ENCODE measurements at places on chromosomes 12 and 14. TPM values are rescaled to one million over a fixed set of nuclear protein-coding genes. Genes with fewer than 3 reads are reported as not detected.

- H3K4me1 ChIP-seq, result peaks cover 47% of the 10 kb centered on the region
- H3K27ac ChIP-seq, result peak within 1 kb of the TSS; percentile 89
- DNase-seq, result no peak
These were observed at the start of gene SLC48A1 for GRCh38 chr12:47773062-47773857. TSS of gene SLC48A1 (plus strand) at chr12:47773238. CDS start at chr12:47773305, 67 bp downstream.

- DNase-seq, result no peak
- H3K36me3 ChIP-seq, result no peaks in the 10 kb centered on the region
- no peaks in the 10 kb centered on the region for H3K4me1 ChIP-seq
- H3K27me3 ChIP-seq, result no peaks in the 10 kb centered on the region
These were observed 163.5 kb downstream of the VRK1 start for GRCh38 chr14:96960598-96961116.

The ESRRB gene
- 1.6 TPM for total RNA-seq

GRCh38 chr12:52195065-52195730 is 3.4 kb upstream of the KRT80 start:
- no peak overlapping the region for H3K27ac ChIP-seq
- DNase-seq, result no peak
- H3K27me3 ChIP-seq, result no peaks in the 10 kb centered on the region
- H3K4me1 ChIP-seq, result peaks cover 25% of the 10 kb centered on the region
- H3K36me3 ChIP-seq, result no peaks in the 10 kb centered on the region

The TAMALIN gene
- total RNA-seq, result 32.6 TPM

- no peaks in the 10 kb centered on the region for H3K27me3 ChIP-seq
- H3K27ac ChIP-seq, result no peak overlapping the region
- H3K4me1 ChIP-seq, result no peaks in the 10 kb centered on the region
- peaks cover 89% of the 10 kb centered on the region for H3K36me3 ChIP-seq
- H3K4me3 ChIP-seq, result no peak overlapping the region
These were observed 80.9 kb downstream of the ACACB start for GRCh38 chr12:109197327-109197726.

DNA sequence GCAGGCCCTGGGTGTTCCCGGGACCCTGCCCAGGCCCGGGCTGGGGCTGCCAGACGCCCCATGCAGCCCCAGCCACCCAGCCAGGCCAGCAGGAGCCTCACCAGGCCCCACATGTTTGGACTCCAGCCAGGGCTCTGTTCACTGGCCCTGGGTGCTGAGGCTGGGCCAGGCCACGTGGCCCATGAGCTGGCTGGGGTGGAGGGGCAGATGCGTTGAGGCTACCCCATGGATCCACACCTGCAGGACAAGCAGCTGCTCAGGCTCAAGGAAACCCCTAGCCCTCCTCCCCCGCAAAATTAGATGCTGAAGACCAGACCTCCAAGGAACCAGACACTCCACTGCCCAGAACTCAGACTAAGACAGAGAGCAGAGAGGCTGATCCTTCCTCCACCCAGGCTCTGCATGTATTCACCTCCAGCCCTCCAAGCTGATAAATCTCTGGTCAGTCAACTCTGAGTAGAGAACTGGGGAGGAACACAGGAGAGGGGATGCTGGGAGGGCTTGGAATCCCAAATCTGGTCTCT is 1.6 kb downstream of the CDH24 start:
- H3K36me3 ChIP-seq, result peaks cover 19% of the 10 kb centered on the region
- peaks cover 3% of the 10 kb centered on the region for H3K4me1 ChIP-seq
- DNase-seq, result no peak
- no peaks in the 10 kb centered on the region for H3K27me3 ChIP-seq
- no peak overlapping the region for H3K4me3 ChIP-seq

GRCh38 chr12:5114436-5114835 is 70.8 kb downstream of the KCNA5 start:
- no peaks in the 10 kb centered on the region for H3K36me3 ChIP-seq
- no peak for DNase-seq
- H3K4me3 ChIP-seq, result no peak overlapping the region
- no peak overlapping the region for H3K27ac ChIP-seq

The RGS6 gene
- total RNA-seq, result 0.11 TPM

- no peaks in the 10 kb centered on the region for H3K36me3 ChIP-seq
- H3K4me3 ChIP-seq, result peak overlapping the region; percentile 75
- H3K4me1 ChIP-seq, result peaks cover 9% of the 10 kb centered on the region
These were observed 62.8 kb downstream of the HRK start for GRCh38 chr12:116818341-116818856.

DNA sequence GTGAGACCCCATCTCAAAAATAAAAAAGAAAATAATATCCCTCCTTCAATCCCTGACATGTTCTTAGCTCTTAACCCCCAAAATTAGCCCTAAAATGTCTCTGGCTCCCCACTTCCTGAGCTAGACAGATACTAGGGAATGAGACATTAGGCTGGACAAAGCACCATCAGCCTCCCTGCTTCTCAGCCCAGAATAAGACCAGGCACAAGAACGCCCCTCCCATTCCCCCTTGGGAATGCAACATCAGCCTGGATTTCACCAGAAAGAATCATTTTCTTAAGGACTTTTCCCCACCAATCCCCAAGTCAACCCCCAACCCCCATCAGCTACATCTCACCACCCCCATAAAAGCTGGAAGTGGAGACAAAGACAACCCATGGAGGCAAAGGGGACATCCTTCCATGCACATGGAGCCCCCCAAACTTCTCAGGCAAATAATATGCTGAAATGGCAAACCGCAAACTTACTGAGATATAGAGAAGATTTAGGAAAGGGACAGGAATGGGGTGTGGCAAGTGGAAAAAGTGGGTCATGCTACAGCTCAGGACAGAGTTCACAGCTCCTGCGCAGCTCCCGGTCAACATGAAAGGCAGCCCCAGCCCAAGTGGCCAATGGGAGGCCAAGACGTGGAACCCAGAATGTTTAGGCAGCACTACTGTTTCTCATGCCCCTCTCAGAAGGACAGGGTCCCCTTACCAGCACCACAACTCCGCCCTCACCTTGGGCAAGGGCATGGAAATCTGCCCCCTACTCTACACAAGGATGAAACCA is 2.7 kb downstream of the CHD4 start:
- H3K27me3 ChIP-seq, result no peaks in the 10 kb centered on the region
- peaks cover 35% of the 10 kb centered on the region for H3K36me3 ChIP-seq
- H3K4me1 ChIP-seq, result peaks cover 23% of the 10 kb centered on the region

DNA sequence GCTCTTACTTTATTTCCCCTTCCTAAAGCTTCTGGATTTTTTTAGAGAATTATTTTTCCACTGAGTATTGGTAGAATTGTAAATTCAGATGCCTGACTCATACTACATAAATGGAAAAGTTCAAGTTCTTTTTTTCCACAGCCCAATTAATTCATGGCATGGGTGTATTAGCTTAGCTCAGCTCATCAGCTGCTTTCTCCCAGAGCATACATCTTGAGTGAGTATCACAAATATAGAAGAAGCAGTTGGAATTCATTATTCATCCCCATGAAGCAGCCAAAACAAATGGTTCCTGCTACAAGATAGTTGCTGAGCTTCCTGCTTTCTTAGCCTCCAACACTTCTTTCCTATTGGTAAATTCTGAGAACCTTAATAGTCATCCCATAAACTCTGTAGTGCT is 105.1 kb downstream of the C12orf50 start:
- no peaks in the 10 kb centered on the region for H3K4me1 ChIP-seq
- no peak for DNase-seq
- H3K27me3 ChIP-seq, result no peaks in the 10 kb centered on the region
- no peaks in the 10 kb centered on the region for H3K36me3 ChIP-seq
- H3K4me3 ChIP-seq, result no peak overlapping the region
- no peak overlapping the region for H3K27ac ChIP-seq

- no peaks in the 10 kb centered on the region for H3K27me3 ChIP-seq
- no peaks in the 10 kb centered on the region for H3K36me3 ChIP-seq
- H3K4me1 ChIP-seq, result no peaks in the 10 kb centered on the region
- no peak for DNase-seq
- no peak overlapping the region for H3K4me3 ChIP-seq
- H3K27ac ChIP-seq, result no peak overlapping the region
These were observed 602.9 kb downstream of the DIO2 start for GRCh38 chr14:79608446-79608845.

DNA sequence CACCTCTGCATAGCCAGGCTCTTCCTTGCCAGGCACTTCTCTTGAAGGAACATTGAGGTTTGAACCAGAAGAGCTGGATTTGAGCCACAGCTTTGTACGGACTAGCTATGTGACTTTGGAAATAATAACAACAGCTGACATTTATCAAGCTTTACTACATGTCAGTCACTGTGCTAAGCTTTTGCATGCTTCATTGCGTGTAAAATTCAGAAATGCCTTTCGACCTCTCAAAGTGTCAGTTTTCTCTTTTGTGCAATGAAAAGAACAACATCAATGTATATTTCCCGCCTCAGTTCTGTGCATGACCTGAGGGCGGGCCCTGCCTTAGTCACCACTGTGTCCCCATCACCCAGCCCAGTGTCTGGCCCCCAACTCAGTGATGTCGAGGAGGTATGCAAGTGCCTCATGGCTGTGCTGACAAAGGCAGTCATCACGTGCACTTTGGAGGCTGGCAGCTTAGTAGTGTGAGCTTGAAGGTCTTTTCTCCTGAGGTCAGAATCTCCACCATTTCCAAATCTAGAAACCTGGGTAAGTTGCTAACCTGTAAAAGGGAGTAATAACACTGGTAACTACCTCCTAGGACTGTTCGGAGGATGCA is 17.9 kb upstream of the AQP2 start:
- DNase-seq, result no peak
- H3K4me1 ChIP-seq, result no peaks in the 10 kb centered on the region
- no peaks in the 10 kb centered on the region for H3K27me3 ChIP-seq
- H3K36me3 ChIP-seq, result no peaks in the 10 kb centered on the region
- H3K4me3 ChIP-seq, result no peak overlapping the region
- H3K27ac ChIP-seq, result no peak overlapping the region

The ZNF384 gene
- 15.1 TPM for total RNA-seq

Measured in ascending aorta (tissue), 2 donors.